Neural progenitor cell (in vitro differentiated cells): ENCODE measurements at places on chromosomes 12 and 14.

DNA sequence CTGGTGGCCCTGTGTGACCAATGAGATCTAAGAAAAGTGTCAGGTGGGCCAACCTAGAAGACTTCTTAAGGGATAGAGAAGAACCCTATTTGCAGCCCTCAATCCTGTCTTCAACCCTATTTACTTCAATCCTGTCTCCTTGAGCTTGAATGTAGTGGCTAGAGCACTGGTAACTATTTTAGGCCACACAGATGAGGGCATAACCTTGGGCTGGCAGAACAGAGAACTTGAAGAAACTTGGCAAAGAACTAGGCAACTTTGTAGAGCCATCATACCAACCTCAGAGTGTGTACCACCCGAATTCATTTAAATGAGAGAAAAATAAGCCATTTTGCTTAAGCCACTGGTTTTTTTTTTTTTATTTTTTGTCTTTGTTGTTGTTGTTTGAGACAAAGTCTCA is 94.8 kb downstream of the TMTC1 start:
- DNase-seq: no peak

DNA sequence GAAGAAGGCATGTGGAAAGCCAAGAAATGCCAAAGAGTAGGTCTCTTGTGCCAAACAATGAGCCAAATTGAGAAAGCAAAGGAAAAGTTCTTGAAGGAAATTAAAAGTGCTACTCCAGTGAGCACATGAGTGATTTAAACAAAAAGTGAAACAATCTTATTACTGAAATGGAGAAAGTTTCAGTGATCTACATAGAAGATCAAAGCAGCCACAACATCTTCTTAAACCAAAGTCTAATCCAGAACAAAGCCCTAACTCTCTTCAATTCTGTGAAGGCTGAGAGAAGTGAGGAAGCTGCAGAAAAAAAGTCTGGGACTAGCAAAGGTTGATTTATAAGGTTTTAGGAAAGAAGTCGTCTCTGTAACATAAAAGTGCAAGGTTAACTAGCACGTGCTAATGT is 259.6 kb downstream of the FLRT2 start:
- DNase-seq: no peak

DNA sequence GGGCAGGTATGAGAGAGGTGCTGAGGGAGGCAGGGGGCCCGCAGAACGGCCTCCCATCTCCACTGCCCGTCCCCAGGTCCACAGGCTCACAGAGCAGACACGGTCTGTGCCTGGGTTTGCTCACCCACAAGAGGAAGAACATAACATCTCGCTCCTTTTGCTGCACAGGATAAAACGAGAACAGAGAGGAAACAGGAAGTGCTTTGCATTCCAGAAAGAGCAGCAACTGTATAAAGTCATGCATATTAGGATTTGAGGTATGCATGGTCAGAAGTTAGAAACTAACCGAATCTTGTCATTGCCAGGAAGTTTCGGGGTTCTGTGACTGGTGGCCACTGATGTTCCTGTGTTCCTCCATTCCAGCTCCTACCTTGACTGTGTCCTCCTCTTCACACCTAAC is 25.0 kb downstream of the NTF3 start:
- DNase-seq: no peak

GRCh38 chr14:68741839-68742470 is 50.9 kb downstream of the ZFP36L1 start:
- no peak for DNase-seq

- no peak for DNase-seq
Measured at GRCh38 chr12:1457901-1458300, 136.5 kb downstream of the FBXL14 start.

DNA sequence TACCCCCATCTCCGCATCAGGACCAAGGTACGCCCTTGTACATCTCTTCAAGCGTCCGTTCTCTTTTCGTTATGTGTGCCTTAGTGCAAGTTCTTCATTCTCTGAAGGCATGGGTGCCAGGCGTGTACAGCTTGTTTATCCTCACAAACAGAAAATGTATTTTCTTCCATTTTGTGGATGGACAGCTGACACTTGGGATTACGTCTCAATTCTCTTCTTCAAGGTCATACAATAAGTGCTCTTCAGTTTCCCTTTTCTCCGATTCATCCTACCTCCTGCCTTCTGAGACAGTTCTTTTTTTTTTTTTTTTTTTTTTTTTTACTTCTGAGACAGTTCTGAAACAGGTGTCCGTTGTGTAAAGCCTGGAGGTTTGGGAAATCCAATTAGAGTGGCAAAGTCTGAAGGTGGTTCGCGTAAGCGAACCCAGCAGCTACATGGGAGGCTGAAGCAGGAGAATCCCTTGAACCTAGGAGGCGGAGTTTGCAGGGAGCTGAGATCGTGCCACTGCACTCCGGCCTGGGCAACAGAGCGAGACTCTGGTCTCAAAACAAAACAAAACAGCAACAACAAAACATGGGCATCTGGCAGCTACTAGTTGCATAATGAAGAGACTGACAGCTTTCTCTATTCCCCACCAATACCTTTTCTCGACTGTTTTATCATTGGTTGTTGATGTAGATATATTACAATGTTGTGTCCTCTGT is 734 bp downstream of the COX6A1 start:
- DNase-seq: no peak

GRCh38 chr12:104507672-104508071 is 50.9 kb downstream of the CHST11 start:
- DNase-seq: no peak
